Stimulated activated naive B cell treated with anti-CD40 and anti-IgM and Interleukin-4, amounts not matched to agents 10 μg/mL and 1 μg/mL and 100 μg/mL, for 72 hours (primary cell): ENCODE measurements at places on chromosomes 13 and 19.
A peak's percentile ranks its signal among the peaks of the same experiment; 100 is the strongest.

GRCh38 chr13:59391696-59392095 is 772.0 kb downstream of the DIAPH3 start:
- peak; percentile 42 for DNase-seq

DNA sequence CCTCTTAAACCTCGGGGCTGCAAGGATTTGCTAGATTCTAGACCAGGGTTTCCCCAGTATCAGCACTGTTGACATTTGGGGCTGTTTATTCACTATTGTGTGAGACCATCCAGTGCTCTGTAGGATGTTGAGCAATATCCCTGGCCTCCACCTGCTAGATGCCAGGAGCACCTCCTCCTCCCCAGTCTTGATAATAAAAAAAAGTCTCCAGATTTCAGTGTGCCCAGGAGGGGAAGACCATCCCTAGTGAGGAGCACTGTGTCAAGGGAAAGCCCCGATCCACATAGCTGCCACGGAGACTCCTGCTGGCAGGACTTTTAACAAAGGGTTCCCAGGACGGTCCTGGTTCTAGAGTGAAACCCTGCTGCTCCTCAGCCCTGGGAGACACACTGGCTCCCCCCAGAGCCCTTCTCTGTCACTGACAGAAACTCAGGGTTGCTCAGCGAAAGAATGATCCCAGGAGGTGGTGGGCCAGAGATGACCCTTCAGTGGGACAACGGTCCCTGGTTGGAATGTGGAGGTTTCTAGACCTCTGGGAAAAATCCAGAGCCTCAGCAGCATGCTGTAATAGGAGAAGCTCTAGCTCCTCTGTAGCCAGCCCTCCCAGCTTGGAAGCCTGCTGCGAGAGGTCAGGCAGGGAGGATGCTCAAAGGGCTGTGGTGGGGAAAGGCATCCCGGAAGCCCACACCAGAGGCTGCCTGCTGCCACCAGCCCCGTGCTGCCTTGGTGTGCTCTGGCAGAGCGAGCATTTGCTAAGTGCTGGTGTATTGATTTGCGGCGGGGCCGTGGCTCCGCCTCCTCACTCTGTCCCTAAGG is 20.3 kb downstream of the LYL1 start:
- no peak for DNase-seq

- DNase-seq: no peak
These were observed 307.6 kb downstream of the GPC6 start for GRCh38 chr13:93534181-93534700.

DNA sequence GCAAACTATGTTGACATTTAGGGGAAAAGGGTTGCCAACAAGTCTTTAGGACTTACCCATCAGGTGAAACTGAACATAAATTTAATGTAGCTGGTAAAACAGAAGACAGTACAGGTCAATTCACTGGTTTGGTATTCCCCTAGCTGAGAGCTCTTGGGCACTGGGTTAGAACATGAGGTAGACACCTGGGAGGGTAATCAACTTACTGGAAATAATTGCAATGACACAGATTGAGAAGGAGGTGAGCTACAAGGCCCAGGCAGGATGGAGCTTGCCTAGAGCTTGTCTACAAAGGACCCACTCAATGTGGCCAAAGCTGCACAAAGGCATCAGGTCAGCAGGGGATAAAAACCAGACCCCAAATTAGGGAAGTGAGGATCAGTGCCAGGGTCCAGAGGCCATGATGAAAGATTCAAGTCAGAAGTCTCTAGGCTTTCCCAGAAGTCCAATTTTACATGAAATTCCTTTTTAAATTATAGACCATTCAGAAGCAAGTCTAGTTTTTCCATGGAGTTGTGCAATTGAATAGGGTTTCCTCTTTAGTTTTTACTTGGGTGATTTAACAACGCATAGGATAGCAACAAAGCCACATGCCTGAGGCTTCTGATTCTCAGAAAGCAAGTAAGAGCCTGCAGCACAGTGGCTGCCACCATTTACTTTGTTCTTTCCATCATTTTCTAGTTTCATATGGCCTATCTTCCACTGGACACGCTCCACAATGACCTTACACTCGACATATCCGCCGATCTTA is 194.0 kb downstream of the NDFIP2 start:
- DNase-seq: no peak

DNA sequence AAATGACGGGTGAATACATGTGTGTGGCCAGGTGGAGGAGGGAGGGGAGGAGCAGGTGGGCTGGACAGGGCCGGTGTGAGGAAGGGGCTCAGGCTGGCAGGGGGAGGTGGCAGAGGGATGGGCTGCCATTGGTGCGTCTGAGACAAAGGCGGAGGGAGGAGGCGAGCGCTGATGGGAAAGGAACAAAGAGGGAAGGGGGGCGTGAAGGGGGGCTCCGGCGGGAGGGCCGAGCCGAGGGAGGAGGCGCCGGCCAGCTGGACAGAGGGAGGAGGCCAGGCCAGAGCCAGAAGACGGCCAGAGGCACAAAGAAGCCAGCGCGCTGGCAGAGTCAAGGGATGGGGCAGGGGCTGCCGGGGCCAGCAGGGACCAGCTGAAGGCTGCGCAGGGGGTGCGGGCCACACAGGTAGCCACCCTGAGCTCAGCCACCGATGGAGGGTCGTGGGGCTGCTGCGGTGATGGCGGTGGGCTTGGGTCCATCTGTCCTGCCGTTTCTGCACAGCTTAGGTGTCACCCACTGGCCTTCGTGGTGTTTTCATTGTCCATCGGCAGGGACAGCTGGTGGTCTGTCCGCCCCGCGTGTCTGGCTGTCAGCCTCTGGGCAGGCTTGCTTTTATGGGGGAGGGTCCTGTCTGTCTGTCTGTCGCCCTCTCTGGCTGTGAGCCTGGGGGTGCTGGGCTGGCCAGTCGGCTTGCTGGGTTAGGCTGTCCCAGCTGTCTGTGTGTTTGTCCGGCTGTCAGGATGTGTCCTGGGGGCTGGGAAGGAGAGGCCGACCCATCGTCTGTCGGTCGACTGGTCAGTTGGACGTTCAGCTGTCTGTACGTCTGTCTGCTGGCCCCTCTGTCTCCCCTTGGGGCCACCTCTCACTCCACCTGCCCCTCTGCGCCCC is 2.2 kb downstream of the APC2 start:
- DNase-seq: no peak

GRCh38 chr13:98773921-98774320 is 21.4 kb upstream of the SLC15A1 start:
- DNase-seq: no peak

- DNase-seq: no peak
These were observed 1.4 kb downstream of the MAG start for GRCh38 chr19:35293363-35293739.
